ENCODE measurements at places on chromosomes 3 and 15. TPM values are rescaled to one million over a fixed set of nuclear protein-coding genes. Genes with fewer than 3 reads are reported as not detected.

SGO1 gene
- total RNA-seq: 1.9 TPM

PPP1R14D gene
- not detected for total RNA-seq

CPN2 gene
- total RNA-seq: not detected

SLC22A14 gene
- total RNA-seq: 0.45 TPM

DVL3 gene
- total RNA-seq: 110 TPM

SEMA5B gene
- 1.0 TPM for total RNA-seq

SLC12A1 gene
- not detected for total RNA-seq

SEMA3F gene
- 6.6 TPM for total RNA-seq

PSMD2 gene
- 496 TPM for total RNA-seq

GPR156 gene
- 0.39 TPM for total RNA-seq

Data from astrocyte (in vitro differentiated cells and primary cell).